ENCODE measurements at places on chromosomes 7 and 10.

- no peak overlapping the region for H3K4me3 ChIP-seq
- H3K36me3 ChIP-seq = no peaks in the 10 kb centered on the region
- no peak overlapping the region for H3K27ac ChIP-seq
- no peaks in the 10 kb centered on the region for H3K27me3 ChIP-seq
- DNase-seq = no peak
Measured at GRCh38 chr10:93165367-93165766, 91.7 kb downstream of the CYP26A1 start.

- H3K4me1 ChIP-seq = peaks cover 3% of the 10 kb centered on the region
- H3K27ac ChIP-seq = no peak overlapping the region
- H3K27me3 ChIP-seq = no peaks in the 10 kb centered on the region
Measured at GRCh38 chr7:140640060-140640637, 464 bp downstream of the DENND2A start.

DNA sequence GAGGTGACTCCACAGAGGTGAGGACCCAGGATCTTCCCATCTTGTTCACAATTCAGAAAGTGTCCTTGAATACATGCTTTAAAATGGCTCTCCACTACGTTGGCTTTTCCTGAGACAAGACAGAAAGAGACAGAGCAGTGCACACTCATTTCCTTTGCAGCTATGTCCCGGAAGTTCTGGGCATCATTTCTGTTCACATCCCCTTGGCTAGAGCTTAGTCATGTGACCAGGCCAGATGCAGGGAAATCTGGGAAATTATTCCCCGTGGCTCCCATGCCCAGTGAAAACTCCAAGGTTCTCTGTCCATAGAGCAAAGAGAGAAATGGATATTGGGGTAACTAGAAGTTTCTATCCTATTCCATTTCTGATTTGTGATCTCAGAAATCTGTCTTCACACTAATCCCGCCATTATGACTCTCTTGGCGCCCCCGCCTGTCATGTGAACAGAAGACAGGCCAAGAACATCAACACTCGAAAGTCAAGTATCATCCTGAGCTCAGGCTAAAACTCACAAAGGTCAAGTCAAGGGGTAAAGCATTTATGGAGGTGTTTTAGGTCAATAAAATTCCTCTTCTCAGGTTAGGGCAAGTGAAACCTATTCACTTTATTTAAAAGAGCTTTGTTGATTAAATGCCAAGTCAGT, 251.4 kb upstream of the HABP2 start:
- no peaks in the 10 kb centered on the region for H3K27me3 ChIP-seq
- no peaks in the 10 kb centered on the region for H3K4me1 ChIP-seq
- no peak overlapping the region for H3K27ac ChIP-seq
- H3K36me3 ChIP-seq = no peaks in the 10 kb centered on the region

- H3K36me3 ChIP-seq = no peaks in the 10 kb centered on the region
- peaks cover 14% of the 10 kb centered on the region for H3K4me1 ChIP-seq
- no peak for DNase-seq
- no peaks in the 10 kb centered on the region for H3K27me3 ChIP-seq
- no peak overlapping the region for H3K27ac ChIP-seq
- H3K4me3 ChIP-seq = no peak overlapping the region
Measured at GRCh38 chr10:47402641-47403301, 18.7 kb upstream of the ZNF488 start.

- no peak overlapping the region for H3K27ac ChIP-seq
- no peaks in the 10 kb centered on the region for H3K36me3 ChIP-seq
- no peaks in the 10 kb centered on the region for H3K4me1 ChIP-seq
- H3K4me3 ChIP-seq = no peak overlapping the region
- no peaks in the 10 kb centered on the region for H3K27me3 ChIP-seq
Measured at GRCh38 chr10:116097239-116097784, 175.7 kb downstream of the GFRA1 start.
